ENCODE measurements at places on chromosomes 1 and 21.

- no peak for DNase-seq
Observed at GRCh38 chr21:37986751-37987399, 70.6 kb upstream of the KCNJ6 start.

- DNase-seq = no peak
Observed at GRCh38 chr1:7366955-7367665, 404.0 kb upstream of the VAMP3 start.

DNA sequence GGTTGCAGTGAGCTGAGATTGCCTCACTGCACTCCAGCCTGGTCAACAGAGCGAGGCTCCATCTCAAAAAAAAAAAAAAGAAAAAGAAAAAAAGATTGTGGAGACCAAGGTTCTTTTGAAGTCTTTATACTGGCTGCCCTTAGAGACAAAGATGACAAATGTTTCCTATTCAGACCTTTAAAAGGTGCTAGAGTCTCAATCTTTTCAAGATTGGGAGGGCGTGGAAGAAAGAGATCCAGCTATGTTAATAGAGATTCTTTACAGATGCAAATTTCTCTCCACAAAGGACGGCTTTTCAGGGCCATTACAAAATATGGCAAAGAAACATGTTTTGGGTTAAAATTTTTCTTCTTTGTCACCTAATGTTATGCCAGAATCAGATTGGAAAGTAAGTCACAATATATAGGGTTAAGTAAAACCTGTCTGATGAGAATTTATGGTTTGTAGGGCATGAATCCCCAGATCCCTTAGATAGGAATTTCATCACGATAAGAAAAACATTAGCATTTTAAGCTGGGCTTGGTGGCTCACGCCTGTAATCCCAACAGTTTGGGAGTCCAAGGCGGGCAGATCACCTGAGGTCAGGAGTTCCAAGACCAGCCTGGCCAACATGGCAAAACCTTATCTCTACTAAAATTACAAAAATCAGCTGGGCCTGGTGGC lies 13.0 kb upstream of the MORC3 start:
- DNase-seq = no peak

DNA sequence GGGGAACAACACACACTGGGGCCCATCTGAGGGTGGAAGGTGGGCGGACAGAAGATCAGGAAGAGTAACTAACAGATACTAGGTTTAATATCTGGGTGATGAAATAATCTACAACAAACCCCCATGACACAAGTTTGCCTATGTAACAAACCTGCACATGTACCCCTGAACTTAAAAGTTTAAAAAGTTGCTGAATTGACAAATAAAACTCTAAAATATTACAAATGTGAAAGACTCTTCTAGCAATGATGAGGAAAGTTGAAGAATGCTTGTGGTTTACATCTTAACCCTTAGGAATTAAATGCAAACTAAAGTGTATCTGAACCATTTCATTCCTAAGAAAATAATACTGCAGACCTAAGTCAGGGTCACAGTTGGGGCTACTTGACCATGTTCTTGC lies 525.6 kb upstream of the CAMK1G start:
- DNase-seq = no peak

GRCh38 chr1:91754816-91755580 lies 131.0 kb downstream of the TGFBR3 start:
- DNase-seq = peak; percentile 57

DNA sequence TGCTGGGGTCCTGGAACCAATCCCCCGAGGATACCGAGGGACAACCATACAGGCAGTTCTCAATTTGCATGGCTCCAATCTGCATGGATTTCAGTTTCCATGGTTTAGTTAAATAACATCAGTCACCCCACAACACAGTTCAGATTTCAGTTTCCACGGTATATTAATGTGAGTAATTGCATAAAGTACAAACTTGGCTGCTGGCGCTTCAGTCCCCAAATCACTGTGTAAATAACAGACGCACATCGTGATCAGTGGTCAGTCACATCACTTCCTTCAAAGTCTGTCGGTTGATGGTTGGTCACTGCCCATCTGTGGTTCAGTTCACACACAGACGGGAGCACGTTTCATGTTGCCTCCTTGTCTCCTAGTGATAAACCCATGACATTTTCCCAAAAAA lies 66.4 kb upstream of the LPGAT1 start:
- no peak for DNase-seq

Data from BJ (cell line).